ENCODE measurements at places on chromosomes 4 and X. TPM values are rescaled to one million over a fixed set of nuclear protein-coding genes. Genes with fewer than 3 reads are reported as not detected.

The GLOD5 gene
- total RNA-seq = not detected

The TMEM271 gene
- total RNA-seq = not detected

The PPID gene
- 36.1 TPM for total RNA-seq

The GNL3L gene
- 38.4 TPM for total RNA-seq

The LRP2BP gene
- total RNA-seq = 3.3 TPM

GRCh38 chr4:2044542-2045517, 14.3 kb upstream of the NAT8L start:
- peaks cover 23% of the 10 kb centered on the region for H3K4me1 ChIP-seq
- no peak for DNase-seq
- H3K36me3 ChIP-seq = no peaks in the 10 kb centered on the region
- no peak overlapping the region for H3K27ac ChIP-seq

DNA sequence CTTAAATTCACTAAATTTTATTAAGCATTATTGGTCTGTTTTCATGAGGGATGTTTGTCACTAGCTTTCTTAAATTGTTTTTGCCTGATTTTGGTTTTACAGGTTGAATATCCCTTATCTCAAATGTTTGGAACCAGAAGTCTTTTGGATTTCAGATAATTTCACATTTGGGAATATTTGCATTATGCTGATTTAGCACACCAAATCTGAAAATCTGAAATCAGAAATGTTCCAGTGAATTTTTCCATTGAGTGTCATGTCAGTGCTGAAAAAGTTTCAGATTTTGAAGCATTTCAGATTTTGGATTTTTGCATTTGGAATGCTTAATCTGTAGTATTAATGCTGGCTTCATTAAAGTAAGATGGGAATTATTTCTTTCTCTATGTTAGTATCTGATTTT, 14.7 kb downstream of the FAM193A start:
- H3K36me3 ChIP-seq = no peaks in the 10 kb centered on the region
- no peak overlapping the region for H3K27ac ChIP-seq
- H3K27me3 ChIP-seq = no peaks in the 10 kb centered on the region
- H3K4me1 ChIP-seq = no peaks in the 10 kb centered on the region
- no peak for DNase-seq
- no peak overlapping the region for H3K4me3 ChIP-seq

DNA sequence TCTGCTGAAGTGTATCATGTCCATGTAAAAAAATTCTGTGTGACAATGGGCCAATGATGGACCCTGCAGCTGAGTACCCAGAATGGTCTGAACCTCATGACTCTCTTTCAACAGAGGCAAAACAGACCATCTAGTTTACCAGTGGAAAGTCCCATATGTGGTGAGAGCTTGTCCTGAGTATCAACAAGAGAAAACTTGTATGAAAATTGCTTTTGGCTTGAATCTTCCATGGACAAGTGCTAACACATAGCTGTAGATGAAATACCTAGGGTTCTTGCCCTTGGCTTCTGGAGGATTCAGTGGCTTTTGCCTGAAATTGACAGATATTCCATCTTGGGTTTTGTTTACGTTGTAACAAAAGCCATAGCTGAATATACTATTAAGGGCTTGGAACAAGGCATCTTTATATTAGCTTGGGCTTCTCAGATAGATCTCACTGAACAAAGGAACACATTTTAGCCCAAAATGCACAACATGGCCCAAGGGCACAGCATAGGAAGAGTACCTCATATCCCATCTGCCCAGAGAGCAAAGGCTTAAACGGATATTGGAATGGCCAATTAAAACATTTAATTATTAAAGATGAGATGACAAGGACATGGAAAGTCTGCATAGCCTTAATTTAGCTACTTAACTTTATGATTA, 128.5 kb upstream of the HPGD start:
- H3K36me3 ChIP-seq = no peaks in the 10 kb centered on the region
- H3K4me3 ChIP-seq = no peak overlapping the region
- H3K27ac ChIP-seq = no peak overlapping the region
- H3K4me1 ChIP-seq = no peaks in the 10 kb centered on the region
- no peaks in the 10 kb centered on the region for H3K27me3 ChIP-seq

DNA sequence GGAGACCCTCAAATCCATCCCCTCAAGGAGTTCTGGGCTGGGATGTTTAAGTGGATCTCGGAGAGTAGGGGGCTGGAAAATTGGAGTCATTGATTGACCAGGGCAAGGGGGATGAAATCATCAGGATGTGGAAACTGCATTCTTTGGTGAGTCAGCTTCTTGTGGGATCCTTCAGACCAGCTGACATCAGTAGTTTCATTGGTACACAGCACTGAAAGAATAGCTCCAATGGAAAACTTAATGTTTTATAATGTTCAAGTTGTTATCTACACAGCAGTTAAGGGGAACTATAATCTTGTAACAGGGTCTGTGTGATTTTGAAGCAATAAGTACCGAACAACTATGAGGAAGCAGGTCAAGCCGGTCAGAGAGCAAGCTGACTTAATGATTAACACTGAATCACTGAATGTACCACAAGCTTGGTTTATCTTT, 506.1 kb downstream of the RPA4 start:
- no peak overlapping the region for H3K4me3 ChIP-seq
- H3K27me3 ChIP-seq = no peaks in the 10 kb centered on the region
- no peak for DNase-seq

DNA sequence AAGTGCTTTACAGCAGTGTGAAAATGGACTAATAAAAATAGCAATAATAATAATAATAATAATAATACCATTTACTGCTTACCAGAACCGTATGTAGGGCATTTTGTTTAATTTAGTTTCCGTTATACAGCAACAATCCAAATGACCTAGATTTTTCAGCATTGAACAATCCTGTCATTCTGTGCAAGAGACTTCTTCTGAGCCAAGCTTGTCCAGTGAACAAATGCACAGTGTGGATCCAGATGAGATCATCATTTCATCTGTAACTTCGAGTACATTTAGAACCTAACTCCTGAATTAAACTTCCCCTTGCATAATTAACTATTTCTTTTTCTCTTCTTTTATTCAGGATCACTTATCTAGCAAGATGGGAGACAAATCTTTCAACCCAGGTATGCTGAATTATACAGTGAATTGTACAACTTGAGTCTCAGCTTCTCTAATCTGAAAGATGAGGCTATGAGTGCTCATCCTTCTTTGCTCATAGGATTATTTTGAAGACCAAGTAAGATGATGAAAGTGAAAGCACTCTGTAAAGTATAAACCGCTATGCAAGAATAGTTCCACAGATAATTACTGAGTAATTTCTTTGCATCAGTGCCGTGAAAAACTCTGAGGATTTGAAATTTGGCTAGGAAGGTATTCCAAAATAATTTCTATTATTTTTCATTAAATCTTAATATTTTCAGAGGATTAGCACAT, 6.6 kb downstream of the CLNK start:
- DNase-seq = no peak
- no peaks in the 10 kb centered on the region for H3K36me3 ChIP-seq
- no peak overlapping the region for H3K27ac ChIP-seq

DNA sequence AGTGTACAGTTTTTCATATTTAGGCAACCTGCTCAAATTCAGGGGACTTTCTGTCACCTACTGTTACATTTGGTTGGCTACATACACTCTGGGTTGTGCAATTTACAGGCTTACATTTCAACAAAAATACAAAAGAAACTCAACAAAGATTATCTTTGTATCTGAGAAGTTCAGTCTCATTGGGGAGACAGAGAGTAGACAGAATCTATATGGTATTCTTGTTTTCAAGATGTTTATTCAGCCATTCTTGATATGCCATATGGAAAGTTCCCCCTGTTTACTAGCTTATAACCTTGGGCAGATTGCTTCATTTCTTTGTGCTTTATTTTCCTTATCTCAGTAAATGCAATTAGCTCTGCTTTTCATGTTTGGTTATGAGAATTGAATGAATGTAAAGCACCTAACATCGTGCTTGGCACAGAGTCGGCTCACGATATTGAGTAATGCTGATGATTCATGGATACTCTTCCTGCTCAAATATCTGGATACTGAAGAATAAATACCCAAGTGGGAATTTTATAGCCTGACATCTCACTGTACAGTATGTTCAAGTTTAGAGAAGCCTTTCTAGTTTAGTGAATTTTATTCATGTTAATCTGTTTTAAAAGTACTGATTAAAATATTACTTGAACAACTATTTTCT, 96.5 kb upstream of the PACRGL start:
- H3K4me1 ChIP-seq = no peaks in the 10 kb centered on the region
- DNase-seq = no peak
- H3K36me3 ChIP-seq = no peaks in the 10 kb centered on the region
- no peak overlapping the region for H3K27ac ChIP-seq
- no peaks in the 10 kb centered on the region for H3K27me3 ChIP-seq

DNA sequence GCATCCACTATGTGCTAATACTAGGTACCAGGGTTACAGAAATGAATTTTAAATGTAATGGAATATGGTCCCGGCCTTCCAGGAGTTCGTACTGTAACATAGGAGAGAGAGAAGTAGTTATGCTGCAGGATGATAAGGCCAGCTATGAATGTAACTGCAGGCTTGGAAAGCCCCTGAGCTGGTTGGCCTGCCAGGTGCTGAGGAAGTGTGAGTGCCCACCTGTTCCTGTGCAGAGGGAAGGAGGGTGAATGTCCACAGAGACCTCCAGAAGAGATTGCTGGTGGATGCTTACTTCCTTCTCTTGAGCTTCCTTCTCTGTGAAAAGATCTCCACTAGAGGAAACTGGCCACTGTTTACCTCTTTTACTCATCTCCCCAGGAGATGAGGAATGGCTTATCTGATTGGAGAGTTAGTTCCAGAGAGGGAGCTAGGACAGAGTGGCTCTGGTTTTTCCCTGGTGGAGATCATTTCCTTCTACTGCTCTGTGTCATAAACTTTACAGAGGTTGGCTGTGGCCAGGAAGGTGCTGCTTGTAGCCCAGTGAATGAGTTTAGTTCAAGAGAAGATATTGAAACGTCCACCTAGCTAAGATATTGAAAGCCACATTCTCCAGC, 114.0 kb upstream of the LNX1 start:
- no peaks in the 10 kb centered on the region for H3K27me3 ChIP-seq
- no peak for DNase-seq
- peaks cover 4% of the 10 kb centered on the region for H3K4me1 ChIP-seq
- no peak overlapping the region for H3K4me3 ChIP-seq

- no peak overlapping the region for H3K4me3 ChIP-seq
- no peaks in the 10 kb centered on the region for H3K4me1 ChIP-seq
- no peaks in the 10 kb centered on the region for H3K36me3 ChIP-seq
- no peaks in the 10 kb centered on the region for H3K27me3 ChIP-seq
- DNase-seq = no peak
- H3K27ac ChIP-seq = no peak overlapping the region
Measured at GRCh38 chr4:153074936-153075630, 129.2 kb upstream of the TRIM2 start.

Measured in uterus (tissue), 4 donors.